Activated CD8-positive, alpha-beta T cell treated with anti-CD3 and anti-CD28 coated beads, Interleukin-2, amount 10 ng/mL, durations not matched to agents 7 days and 5 days (primary cell): ENCODE measurements at places on chromosomes 6 and 20. TPM values are rescaled to one million over a fixed set of nuclear protein-coding genes. Genes with fewer than 3 reads are reported as not detected.

XKR7 gene
- 0.03 TPM for total RNA-seq

PDYN gene
- total RNA-seq: not detected

TPD52L1 gene
- not detected for total RNA-seq

LY86 gene
- 1.9 TPM for total RNA-seq

CRISP2 gene
- not detected for total RNA-seq

SCGN gene
- not detected for total RNA-seq

C6orf47 gene
- total RNA-seq: 23.8 TPM

OSTM1 gene
- 25.5 TPM for total RNA-seq

CNR1 gene
- total RNA-seq: not detected

ENTPD6 gene
- 31.9 TPM for total RNA-seq

PBOV1 gene
- total RNA-seq: not detected

OVOL2 gene
- total RNA-seq: not detected

NHLRC1 gene
- 0.21 TPM for total RNA-seq

LY6G6D gene
- not detected for total RNA-seq

PRICKLE4 gene
- not detected for total RNA-seq

RREB1 gene
- 29.0 TPM for total RNA-seq

TRIM40 gene
- total RNA-seq: not detected

MACROD2 gene
- 0.08 TPM for total RNA-seq

NRSN1 gene
- total RNA-seq: not detected

NRN1 gene
- total RNA-seq: 15.3 TPM

KCNK5 gene
- 12.0 TPM for total RNA-seq

POM121L2 gene
- total RNA-seq: not detected

FOXS1 gene
- total RNA-seq: not detected
